ENCODE measurements at places on chromosomes 4 and X. TPM values are rescaled to one million over a fixed set of nuclear protein-coding genes. Genes with fewer than 3 reads are reported as not detected.

MAP3K15 gene
- total RNA-seq = 0.15 TPM

CT47B1 gene
- total RNA-seq = not detected

PSMD10 gene
- total RNA-seq = 23.4 TPM

PIM2 gene
- 8.1 TPM for total RNA-seq

XPNPEP2 gene
- 1.7 TPM for total RNA-seq

PNMA5 gene
- total RNA-seq = not detected

- no peak for DNase-seq
These were observed 103.9 kb upstream of the MAOA start for GRCh38 chrX:43552156-43552555.

GRCh38 chrX:78957768-78958130 lies 12.6 kb downstream of the P2RY10 start:
- no peak for DNase-seq

DNA sequence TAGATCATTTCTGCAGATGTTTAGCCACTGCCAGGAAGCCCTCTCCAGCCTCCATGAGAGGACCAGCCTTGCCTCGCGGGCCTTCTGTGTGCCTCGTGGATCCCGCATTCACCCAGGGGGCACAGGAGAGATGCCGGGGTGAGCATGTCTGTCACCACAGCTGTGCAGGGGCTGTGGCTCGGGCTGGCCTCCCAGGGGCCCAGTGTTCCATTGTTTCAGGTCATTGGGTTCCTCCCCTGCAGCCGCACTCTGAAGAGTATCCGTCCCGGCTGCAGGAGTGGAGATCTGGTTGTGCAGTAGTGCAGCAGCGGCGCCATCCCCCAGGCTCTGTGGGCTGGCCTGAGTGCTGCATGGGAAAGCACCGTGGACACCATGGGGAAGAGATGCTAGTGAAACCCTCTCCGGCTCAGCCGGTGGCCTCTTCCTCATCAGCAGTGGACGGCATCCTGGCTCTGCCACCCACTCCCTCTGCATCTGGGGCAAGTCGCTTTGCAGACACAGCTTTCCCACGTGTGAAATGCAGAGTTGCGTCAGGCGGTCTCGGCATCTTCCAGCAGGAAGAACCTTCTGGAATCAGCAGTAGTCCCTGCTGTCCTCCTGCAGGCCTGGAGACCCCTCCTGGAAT lies 29.1 kb downstream of the TBC1D14 start:
- DNase-seq = peak; percentile 89

DNA sequence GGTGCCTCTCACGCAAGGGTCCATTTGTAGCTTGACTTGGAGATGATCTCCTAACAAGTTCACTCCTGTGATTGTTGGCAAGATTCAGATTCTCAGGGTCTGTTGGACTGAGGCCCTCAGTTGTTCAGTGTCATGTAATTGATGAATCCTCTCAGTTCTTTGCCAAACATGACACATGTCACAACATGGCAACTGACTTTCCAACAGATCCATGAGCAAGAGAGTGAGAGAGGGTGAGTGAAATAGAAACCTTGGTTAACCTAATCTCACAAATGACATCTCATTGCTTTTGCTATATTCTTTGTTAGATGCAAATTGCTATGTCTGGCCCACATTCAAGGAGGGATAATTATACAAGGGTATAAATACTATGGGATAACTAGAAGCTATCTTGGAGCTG lies 231.0 kb upstream of the PCDH10 start:
- DNase-seq = no peak

DNA sequence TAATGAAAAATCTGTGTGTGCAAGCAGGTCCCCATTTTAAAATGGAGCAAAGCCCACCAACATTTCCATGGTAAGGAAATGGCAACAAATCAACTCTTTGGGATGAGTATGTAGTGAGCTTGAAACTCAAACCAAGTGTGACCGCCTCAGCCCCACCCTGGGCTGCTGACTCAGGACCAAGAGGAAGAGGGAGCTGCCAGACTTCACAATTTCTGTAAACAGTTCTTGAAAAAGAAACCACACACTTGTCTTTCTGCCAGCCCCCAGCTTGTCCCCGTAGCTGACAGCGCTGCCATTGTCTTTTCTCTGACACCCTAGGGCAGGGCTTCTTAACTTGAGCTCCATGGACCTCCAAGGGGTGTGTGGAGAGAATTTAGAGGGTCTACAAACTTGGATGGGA lies 10.3 kb downstream of the RTL5 start:
- peak; percentile 92 for DNase-seq

DNA sequence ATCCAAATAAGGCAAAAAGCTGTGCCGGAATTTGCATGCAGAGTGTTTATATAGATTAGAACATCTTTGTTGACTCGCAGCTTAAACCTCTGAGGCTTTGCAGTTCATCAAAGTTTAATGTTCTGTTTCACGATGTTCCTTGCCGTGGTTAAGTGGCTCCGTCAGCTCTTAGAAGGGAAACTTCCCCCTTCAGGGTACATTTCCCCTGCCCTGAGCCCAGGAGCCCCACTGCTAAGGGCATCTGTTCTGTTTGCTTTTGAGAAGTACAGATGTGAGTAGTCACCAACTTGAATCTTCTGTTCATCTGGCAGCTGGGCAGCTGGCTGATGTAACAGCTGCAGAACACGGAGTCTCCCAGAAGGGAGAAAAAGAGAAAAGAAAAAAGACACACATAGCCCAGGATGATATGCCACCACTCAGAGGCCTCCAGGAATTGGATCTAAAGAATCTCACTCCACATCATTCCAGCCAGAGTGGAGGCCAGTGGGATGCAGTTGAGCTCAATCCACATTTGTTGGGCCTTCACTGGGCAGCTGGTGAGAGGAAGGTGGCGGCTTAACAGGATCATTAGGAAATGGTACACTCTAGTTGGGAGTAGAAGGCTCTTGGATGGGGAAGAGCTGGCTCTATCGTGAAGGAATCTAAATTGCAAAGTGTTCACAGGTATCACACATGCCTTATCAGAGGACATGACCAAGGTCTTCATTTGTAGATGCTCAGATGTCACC lies 178.7 kb upstream of the RBPJ start:
- peak; percentile 50 for DNase-seq

DNA sequence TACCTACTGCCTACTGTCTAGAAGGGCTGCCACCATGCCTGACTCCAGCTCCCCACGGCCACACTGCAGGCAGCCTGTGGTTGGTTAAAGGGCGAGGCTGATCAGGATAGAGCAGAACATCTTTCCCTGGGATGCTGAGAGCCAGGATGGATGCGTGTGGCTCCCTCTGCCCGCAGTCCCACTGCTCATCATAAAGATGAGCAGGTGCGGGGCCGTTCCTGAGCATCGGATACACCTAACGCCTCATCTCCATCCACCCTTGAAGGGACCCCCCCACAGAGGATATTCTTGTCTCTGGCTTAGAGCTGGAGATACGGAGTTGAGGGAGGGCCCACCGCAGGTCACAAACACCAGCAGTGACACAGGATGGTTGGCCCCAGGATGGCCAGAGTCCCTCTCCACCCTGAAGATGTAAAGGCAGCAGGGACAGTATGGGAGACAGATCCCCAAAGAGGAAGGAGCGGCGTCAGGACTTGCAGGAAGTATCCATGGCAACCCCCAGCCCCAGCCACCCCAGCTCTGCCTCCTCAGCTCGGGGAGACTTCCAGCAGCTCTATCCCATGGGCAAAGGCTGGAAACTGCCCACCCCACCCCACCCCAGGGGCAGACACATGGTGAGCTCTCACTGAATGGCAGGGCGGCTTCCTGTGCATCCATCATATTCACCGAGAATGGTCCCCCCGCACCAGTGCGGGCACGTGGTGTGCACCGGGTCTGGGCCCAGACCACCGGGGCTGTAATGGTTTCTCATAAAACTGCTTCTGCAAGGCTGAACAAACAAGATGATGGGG lies 19.3 kb downstream of the PPP2R2C start:
- no peak for DNase-seq

GRCh38 chr4:31613946-31614623 lies 893.9 kb downstream of the PCDH7 start:
- DNase-seq = no peak

Data from lower leg skin (tissue), 4 donors.